ENCODE measurements at places on chromosomes 4 and X.

DNA sequence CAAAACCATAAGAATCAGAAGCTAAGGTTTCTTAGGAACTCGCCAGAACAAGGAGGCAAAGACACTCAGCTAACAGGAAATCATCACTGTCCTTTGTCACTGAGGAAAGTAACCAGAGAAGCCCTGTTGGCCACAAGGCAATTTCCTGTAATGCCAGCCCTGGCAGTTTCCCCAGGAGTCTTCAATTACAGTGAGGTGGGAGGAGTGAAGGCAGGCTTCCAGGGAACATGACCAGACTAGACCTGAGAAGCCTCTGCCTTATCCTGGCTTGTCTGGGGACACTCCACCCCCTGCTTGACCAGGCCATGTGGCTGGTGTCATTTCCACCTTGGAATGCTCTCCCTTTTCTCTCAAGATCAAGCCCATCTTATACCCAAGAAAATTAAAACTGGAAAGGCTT, 125.3 kb downstream of the COL4A6 start:
- no peak for DNase-seq

DNA sequence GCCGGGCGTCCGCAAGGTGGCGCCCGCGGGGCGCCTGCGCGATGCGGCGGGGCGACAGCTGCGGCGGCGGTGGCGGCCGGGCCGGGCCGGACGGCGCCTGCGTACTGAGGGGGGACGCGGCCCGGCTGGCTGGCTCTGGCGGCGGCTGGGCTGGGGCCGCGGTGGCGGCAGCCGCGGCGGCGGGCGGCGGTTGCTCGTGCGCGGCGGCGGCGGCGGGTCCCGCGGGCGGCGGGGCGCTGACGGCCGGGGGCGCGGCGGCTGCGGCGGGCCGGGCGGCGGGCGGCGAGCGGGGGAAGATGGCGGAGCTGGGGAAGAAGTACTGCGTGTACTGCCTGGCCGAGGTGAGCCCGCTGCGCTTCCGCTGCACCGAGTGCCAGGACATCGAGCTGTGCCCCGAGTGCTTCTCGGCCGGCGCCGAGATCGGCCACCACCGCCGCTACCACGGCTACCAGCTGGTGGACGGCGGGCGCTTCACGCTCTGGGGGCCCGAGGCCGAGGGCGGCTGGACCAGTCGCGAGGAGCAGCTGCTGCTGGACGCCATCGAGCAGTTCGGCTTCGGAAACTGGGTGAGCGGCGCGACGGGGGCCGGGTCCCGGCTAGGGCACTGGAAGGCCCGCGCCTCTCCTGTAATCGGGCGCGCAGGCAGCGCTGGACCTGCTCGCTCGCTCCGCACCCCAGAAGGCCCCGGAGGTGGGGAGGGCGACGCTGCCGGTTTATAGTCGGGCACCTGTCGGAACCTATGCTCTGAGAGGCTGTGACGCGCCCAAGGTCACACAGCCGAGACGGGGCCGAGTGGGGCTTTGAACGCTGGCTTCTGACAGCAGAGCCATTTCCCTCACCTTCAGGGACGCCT, at the start of gene TADA2B:
TADA2B (plus strand) TSS at position 89 of the 853 bp plus-strand sequence; CDS start at position 297, 208 bp downstream.
- peak; percentile 70 for DNase-seq

DNA sequence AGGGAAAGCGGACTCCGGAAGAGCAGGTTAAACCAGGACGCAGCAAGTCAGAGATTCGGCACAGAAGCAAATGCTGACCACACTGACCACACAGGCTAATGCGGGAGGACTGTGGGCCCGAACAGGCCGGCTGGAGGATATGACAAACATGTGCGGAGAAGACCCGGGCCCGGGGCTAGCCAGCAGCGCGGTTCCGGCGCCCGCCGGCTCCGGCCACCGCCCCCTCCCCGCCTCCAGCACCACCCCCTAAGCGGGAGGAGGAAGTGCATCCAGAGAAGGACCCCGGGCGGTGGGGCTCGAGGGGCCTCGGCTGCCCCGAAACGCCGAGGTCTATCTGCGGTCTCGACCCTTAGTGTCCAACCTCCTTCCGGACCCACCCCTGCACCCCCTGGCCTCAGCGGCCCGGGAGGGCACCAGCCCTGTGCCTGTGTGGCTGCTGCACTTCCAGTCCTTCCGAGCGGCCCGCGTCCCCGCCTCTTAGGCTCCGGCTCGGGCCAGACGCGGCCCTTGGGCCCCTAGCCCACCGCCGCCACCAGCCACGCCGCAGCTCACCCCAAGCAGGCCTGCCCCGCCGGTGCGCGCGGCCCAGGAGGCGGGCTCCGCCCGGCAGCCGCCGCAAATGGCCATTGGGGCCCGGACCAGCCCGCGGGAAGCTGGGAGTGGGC, 2.1 kb downstream of the ELOVL6 start:
- peak; percentile 27 for DNase-seq

DNA sequence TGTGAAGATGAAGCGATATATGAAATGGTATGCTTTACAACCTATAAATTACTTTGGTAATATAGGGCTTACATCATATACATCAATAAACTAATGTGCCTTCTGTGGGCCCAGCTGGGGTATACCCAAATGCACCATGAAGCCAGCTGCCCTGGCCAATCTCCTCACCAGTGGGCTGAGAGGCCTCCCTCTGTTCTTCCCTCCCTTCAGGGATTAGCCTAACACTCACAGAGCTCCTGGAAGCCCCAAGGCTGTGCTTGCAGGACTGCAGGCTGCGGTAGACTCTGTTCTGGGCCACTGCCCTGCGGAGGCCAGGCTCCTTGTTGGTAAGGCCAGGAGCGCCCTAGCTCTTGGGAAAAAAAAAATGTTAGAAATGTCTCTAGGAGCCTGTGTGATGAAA, 33.9 kb downstream of the PAGE1 start:
- DNase-seq, result no peak

- DNase-seq, result no peak
Observed at GRCh38 chrX:110402091-110402849, 43.6 kb downstream of the RTL9 start.

GRCh38 chrX:150762258-150763165, 69.3 kb downstream of the MTMR1 start:
- DNase-seq, result no peak

- DNase-seq, result no peak
Observed at GRCh38 chr4:158236304-158237030, 26.2 kb downstream of the TMEM144 start.

DNA sequence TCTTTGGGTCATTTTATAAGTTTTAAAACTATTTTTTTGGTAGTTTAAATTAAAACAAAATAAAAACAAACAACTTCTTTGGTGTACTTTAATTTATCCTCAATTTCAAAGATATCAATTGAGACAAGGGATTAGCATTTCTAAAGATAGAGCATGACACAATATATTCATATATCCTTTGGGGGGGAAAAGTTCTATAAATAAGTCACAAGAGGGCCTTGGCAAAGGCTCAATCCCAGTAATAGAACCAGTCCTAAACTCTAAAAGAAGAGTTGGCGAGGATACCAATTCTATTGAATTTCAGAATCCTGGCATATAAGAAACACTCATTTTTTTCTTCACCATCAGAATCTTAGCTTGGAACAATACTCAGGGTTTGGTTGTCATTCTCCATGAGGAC, 89.7 kb downstream of the COL4A6 start:
- DNase-seq, result no peak

- no peak for DNase-seq
Observed at GRCh38 chrX:21132686-21133393, 241.4 kb upstream of the CNKSR2 start.

DNA sequence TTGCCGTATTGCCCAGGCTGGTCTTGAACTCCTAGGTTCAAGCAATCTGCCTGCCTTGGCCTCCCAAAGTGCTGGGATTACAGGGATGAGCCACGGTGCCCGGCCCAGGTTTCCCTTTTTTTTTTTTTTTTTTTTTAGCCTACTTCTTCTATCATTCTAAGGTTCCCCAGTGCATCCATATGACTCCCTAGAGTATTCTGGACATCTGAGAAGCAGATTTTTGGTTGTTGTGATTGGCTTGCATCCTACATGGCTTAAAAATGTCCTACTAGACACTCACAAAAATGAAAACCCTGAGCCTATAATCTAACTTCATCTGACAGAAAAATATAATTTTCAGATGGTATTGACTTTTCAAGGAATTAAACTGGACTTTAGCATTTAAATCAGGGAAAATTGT, 41.7 kb downstream of the SMIM14 start:
- DNase-seq, result no peak

DNA sequence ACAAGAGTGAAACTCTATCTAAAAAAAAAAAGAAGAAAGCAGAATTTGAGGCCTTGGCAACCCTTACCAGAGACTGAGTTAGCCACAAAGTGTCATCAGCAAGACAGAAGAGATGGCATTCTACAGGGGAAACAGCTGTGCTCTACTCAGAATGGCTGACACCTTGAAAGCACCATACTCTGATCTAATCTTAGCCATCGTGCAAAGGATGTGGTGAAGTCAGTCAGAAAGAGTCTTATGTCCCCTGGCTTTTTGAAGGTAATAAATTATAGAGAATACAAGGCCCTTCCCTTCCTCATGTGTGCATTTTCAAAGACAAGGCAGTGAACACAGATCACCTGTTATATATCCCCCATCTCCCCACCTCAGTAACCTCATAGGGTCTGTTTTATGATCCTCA, 13.2 kb downstream of the CLNK start:
- peak; percentile 31 for DNase-seq

DNA sequence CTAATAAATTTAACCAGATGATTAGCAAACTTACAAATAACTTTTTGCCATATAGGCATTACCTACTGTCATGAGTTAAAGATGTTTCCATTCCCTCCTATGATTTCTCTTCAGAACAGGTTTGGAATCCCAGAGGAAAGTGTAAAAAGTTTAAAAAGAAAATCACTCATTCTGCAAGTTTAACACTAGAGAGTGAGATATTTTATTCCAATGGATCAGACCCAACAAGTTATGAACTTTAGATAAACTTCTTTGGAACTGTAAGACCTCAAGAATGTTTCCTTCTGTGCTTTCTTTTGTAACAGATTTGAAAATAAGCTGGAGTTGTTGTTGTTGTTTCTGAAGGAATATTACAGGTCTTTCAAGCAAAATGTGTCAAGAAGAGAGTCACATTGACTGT, 51.6 kb downstream of the PPP3CA start:
- no peak for DNase-seq

- DNase-seq, result no peak
Observed at GRCh38 chr4:69713593-69713992, 46.8 kb downstream of the SULT1B1 start.

DNA sequence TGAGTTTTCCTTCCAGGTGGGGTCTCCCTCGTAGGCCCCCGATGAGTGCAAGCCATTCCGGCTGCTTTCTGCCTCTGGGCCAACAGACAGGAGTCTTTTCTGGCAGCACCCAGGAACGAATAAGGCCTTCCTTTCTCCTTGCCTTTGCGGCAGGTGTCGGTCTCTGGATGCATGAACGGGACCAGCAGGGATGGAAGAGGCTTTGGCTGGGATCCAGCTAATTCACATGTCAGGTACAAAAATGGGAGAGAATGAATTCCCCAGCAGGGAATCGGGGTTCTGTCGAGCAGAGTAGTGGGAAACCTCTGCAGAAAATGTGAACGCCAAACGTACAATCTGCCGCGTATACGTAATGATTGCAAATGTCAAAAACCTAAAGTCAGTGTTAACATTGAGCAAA, 146.1 kb upstream of the TBL1X start:
- DNase-seq, result no peak

GRCh38 chrX:36414056-36414455, 494.5 kb downstream of the CFAP47 start:
- DNase-seq, result no peak

- no peak for DNase-seq
Observed at GRCh38 chr4:173124209-173124865, 44.3 kb upstream of the GALNT7 start.

DNA sequence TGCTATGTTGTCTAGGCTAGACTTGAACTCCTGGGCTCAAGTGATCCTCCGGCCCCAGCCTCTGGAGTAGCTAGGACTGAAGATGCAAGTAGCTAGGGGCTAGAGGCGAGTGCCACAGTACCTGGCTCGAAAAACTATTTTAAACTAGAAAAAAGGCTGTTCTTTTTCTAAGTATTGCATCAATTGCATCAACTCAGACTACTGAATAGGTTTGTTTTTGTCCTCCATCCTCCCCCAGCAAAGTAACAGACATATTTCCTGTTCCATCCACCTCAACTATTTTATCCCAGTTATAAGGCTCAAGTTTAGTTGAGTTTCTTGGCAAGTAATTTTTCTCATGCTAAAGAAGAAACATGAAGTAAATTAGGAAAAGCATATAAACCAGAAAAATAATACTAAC, 4.1 kb downstream of the SH3RF1 start:
- no peak for DNase-seq

DNA sequence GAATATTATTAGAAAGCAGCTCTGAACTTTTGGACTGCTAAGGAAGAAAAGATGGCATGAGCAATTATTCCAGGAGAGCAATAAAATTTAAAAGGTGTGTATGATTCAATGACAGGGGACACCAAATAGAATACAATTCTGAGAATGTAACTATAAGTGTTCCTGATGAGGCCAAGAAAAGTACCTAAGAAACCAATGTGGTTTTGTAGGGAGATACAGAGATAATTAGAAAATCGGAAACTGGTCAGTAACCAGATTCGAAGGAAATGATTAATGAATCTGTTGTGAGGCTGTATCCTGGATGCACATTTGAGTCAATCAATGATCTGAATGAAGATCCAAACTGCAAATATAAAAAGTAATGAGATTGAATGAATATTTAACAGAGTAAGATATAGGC, 6.0 kb downstream of the NOA1 start:
- no peak for DNase-seq

- no peak for DNase-seq
Observed at GRCh38 chrX:39301036-39301435, 499.8 kb downstream of the MID1IP1 start.

DNA sequence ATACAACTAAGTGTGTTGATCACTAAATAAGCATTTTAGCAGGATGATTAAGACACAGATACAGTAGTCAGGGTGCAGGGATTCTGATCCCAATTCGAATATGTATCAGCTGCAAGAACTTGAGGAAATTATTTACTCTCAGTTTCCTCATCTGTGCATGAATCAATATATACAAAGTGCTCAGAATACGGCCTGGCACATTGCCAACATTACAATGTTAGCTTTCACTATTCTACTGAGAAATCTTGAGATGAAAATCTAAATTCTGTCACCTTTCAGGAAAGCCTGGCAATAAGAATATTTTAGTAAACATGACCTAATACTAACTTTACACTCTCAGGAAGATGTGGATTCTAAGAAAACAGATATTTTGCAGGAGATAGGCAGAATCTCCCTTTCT, 1001.6 kb upstream of the IGFBP7 start:
- no peak for DNase-seq

DNA sequence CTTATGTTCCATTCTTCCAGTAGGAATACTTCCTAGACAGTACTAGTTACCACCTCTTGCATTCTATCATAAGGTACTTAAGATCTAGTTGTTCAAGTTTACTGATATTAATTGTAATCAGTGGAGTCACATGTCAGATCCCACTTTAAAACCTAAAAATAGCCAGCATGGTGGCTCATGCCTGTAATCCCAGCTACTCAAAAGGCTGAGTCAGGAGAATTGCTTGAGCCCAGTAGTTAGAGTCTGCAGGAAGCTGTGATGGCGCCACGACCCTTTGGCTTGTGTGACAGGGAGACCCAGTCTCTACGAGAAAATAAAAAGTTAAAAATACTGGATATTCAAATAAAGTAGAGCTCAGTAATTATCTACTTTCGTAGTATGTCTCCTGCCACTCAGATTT, 57.7 kb downstream of the MAD2L1 start:
- DNase-seq, result no peak
